ENCODE measurements at places on chromosomes 3 and 15.
A peak's percentile ranks its signal among the peaks of the same experiment; 100 is the strongest.

GRCh38 chr3:17931131-17931530, 188.7 kb upstream of the TBC1D5 start:
- DNase-seq, result no peak

DNA sequence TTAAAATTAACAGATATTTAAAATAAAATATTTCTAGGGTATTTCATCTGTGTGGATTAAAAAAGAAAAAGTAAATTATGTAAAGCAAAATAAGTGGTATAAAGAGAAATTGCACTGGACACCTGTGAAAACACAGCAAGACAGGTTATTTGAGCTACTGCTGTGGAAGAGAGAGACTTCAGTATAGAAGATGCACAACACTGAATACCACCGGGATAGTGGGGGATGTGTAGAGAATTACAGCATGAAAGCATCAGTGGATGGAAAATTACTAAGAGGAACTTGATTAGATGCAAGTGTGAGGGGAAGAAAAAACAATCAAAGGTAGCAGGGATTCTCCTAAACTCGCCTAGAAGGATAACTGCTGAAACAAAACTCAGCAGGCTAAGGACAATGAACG, 1242.5 kb upstream of the GBE1 start:
- no peak for DNase-seq

DNA sequence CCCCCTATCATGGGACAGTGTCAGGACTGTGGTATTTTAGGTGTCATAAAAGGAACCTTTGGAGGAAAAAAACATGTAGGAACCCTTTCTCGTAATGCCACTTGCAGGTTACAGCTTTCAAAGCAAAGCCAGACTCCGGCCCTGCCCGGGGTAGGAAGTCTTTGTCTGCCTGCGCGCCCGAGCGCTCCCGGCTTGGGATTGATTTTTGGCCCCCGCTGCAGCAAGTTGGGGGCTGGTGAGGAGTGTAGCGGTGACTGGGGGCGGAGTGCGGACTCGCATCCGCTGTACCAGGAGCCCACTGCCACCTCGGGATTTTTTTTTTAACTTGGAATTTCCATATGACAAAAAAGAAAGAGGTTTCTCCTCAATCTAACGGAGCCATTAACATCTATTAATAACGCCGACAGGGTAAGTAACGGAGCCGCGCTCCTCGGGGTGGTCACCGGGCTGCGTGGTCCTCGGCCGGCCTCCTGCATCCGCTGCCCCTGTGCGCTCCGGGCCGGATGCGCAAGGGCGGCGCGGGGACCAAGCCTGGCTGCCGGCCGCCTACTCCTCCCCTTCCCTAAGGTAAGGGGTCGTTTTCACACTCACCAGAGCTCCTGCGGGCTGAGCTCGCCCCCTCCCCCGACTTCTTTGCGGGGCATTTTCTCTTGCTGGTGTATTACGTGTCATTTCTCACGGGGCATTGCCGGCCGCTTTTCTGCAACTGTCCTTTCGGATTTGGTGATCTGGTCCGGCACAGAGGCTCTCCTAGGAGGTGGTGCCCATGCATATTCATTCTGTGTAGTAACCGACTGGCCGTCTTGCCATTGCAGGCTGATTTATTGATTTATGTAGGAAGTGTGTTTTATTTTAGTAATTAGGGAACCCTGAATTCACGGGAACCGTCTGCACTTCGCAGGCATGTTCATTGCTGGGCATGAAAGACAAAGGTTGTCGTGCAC, 219.8 kb upstream of the TOPAZ1 start:
- DNase-seq, result no peak

DNA sequence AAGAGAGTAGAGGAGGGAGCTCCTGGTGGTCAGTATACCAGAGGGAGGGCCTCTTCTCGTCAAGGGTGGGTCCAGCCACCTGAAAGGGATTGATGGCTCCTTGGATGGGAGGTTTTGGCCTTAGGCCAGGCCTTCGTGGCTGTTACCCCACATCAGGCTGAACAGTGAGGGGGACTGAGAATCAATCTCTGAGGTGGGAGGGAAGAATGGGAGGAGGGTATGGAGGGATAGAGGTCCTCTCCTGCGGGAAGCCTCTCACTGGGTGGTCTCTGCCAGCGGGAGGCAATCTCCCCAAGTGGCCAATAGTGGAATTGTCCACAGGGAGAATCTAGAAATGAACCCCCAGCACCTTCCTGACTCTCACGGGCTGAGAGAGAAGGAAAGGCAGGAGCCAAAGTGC, 53.5 kb downstream of the BSN start:
- DNase-seq, result no peak

- DNase-seq, result no peak
Measured at GRCh38 chr3:58317811-58318210, 11.5 kb downstream of the HTD2 start.

DNA sequence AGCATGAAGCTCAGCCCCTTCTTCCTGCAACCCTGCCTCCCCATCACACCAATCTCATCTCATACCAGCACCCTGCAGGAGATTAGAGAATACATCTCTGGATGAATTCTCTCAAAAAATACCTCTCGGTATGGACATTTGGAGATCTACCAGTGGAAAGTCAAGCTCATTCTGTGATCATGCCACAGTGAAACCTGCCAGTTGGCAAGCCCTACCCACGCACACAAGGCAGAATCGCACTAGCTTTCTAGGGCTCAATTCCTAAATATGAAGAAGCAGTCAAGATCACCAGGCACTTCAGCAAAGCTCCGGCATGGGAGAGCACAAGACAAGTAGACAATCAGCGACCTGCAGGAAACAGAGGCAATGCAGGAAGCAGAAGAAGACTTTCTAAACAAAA, 221.2 kb downstream of the NTRK3 start:
- no peak for DNase-seq

- no peak for DNase-seq
Measured at GRCh38 chr3:159113221-159113875, 311.5 kb downstream of the MFSD1 start.

DNA sequence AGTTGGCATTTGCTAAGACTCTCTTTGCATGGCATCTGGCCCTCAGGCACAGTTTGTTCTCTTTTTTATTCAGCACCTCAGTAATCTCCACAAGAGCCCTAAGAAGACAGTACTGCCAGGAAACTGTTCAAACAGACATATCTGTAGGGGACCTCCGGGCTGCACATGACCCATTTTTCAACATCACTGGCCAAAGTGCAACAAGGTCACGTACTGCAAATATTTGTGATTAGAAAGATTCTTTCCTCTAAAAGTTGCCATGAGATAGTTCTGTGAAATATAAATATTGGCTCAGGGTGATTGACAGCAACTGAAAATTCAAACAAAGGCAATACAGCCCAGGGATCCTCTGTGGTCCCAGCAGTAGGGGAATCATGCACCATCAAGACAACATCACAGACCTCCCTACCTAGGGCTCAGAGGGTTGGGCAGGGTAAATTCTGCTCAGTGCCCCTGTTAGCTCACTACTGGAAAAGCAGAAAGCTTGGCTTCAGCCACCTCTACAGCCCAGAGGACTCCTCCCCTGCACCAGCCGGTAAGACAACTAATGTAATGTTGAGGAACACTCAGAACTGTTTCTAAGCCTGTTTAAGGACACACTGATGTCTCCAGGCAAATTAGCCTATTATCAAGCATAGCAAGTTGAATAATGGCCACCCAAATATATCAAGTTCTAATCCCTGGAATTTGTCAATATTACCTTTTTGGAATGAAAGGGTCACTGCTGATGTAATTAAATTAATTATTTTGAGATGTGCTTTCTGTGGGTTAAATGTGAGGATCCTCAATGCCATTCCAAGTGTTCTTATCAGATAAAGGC, 117.4 kb upstream of the LPP start:
- no peak for DNase-seq

DNA sequence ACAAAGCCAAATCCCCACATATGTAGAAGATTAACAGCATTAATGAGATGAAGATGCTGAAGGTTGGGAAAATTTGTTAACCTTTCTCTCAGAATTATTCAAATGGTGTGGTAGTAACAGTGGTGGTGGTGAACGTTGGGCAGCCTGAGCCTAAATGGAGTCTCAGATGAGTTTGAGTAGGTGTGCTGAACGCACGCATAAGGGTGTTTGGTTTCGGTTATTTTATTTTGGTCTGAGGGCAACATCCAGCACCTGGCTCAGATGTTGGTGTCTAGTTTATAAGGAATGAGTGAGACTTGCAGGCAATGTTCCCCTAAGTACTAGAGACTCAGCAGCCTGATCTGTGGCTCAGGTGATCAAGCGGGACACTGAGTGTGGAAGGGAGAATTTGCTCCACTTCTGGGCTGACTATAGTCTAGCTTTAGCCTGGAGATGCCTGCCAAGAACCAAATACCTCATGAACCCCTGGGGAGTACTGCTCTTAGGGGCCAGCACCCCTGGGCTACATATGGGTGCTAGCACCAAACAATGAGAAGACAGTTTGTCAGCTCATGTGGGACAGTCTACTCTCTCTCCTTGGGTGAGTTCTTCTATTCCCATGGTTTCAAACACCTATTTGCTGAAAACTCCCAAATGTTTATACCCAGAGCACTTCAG, 39.5 kb upstream of the ATP2C1 start:
- DNase-seq, result no peak

DNA sequence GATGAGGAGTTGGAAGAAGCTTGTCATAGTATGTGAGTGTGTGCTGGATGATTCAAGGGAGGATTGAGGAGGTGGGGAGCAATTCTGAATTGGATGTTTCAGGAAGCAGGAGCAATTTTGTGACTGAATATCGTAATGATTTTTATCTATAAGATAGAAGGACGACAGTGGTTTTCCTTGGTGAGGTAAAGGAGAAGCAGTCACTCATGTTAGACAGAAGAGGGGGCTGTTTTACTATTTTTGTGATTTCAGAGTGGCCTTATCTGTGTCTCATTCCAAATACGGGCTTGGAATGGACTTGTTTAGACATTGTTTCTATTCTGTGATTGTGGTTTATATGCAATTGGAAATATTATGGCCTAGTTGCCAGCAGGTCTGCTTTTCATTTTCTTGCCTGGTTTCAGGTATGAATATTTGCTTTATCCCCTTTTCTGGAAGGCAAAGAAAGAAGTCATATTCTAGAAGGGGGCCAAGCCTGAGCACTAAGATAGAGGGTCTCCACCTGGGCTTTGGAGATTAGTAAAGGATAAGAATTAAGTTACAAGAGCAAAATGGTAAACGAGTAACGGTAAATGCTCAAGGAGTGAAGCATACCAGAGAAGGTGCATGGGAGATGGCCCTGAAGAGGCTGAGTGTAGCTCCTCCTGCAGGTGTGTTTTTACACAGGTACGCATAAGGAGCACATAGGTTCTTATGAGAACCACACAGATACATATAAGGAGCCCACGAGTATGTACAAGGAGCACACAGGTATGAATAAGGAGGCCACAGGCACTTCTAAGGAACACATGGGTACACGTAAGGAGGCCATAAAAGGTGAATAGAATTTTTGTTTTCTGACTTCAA, 124.6 kb upstream of the KCNAB1 start:
- DNase-seq, result peak; percentile 21

- no peak for DNase-seq
Measured at GRCh38 chr3:143083781-143084180, 35.8 kb upstream of the CHST2 start.

- DNase-seq, result no peak
Measured at GRCh38 chr3:146454796-146455195, 14.6 kb downstream of the PLSCR2 start.

GRCh38 chr15:45117308-45118130, 3.4 kb downstream of the DUOXA2 start:
- DNase-seq, result no peak

- no peak for DNase-seq
Measured at GRCh38 chr15:67259379-67259778, 4.8 kb downstream of the IQCH start.

DNA sequence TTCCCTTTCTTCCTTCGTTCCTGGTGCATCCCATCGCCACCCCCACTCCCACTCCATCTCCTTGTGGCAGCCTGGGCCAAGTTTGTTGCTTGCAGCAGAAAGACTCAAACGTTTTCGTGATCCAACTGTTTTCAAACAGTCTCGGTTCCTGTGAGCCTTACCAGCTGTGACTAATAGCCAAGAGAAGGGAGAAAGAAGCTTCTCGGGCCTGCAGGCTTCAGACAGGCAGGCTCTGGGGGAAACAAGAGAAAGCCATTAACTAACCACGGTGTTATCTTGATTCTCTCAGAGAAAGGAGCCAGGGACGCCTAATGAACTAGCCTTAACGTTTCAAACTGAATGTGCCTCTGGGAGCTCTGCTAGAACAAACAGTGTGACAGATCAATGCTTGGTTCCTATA, 742.0 kb downstream of the NR2F2 start:
- no peak for DNase-seq

- no peak for DNase-seq
Measured at GRCh38 chr3:164620956-164621355, 457.3 kb downstream of the SI start.

- DNase-seq, result no peak
Measured at GRCh38 chr15:58535894-58536293, 104.1 kb downstream of the LIPC start.

DNA sequence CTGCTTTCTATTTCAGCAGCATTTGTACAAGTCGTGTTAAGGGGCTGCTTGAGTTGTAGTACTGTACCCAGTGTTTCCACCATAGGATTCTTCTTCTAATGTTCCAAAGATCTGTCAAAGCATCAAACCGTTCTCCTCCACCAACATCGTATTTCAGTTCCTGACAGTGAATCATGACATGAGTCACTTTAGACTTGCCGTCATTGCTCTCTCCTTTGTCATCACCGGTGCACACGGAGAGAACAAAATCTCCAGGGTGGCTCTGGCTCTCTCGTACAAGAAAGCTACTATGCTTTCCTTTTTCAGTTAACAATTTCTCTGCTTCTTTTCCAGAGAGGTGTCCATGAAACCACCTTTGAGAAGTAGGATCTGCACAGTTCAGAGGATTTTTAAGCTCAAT, 270.9 kb upstream of the CCDC54 start:
- no peak for DNase-seq

DNA sequence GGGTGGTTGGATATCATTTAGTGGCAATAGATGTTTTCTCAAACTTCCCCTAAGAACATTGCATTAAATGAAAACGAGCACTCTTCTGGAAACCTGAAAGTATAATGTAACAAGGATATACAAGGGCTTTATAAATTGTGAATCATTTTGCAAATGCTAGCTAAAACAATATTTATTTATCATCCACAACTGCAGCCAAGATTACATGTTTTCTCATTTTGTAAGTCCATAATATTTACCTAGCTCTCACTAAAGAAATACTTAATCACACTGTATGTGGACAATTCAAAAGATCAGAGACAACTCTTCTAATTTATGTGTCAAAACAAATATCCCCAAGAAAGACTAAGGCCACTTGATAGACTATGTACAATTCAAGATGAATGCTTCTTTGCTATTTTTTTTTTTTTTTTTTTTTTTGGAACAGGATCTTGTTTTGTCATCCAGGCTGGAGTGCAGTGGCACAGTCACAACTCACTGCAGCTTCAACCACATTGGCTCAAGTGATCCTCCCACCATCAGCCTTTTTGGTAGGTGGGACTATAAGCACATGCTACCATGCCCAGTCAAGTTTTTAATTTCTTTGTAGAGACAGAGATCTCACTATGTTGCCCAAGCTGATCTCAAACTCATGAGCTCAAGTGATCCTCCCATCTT, 427.7 kb upstream of the THBS1 start:
- no peak for DNase-seq

DNA sequence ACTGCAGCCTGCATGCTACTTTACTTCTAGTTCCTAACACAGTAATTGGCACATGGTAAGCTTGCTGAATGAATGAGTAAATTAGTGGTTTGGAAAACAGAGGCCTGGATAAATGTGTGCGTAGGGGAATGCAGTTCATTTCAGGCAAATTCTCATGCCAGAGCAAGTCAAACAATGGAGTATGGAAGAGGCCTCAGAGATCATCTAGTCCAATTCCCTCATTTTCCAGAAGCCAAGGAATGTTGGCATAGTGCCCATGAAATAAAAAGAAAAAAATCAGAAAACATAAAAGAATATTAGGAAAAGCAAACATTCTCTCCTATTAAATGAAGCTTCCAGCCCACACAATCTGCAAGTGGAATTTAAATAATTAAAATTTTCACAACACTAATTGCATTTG, 92.4 kb downstream of the MB21D2 start:
- no peak for DNase-seq

All from fibroblast of skin of left quadriceps (primary cell).